ENCODE measurements at places on chromosomes 3 and 15.

- no peak for DNase-seq
These were observed 21.5 kb upstream of the CPNE9 start for GRCh38 chr3:9682096-9682495.

DNA sequence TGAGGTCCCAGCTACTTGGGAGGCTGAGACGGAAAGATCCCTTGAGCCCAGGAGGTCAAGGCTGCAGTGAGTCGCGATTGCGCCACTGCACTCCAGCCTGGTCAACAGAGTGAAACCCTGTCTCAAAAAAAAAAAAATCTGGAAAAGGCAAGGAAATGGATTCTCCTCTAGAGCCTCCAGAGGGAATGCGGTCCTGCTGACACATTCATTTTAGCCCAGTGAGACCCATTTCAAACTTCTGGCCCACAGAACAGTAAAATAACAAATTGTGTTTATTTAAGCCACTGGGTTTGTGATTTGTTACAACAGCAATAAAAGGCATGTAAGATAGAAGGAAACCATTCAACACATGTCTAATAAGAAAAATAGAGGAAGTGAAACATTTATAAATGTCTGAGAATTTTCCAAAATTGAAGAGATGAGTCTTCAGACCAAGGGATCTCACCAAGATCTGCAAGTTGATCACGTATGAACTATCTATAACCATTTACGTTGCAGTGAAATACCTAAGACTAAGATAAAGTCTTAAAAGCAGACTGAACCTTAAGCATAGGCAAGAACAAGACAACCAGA, at the start of gene HTR3E:
TSS of gene HTR3E (plus strand) at position 254 of the 573 bp plus-strand sequence. CDS start 466 bp downstream, outside the sequence.
- no peak for DNase-seq

DNA sequence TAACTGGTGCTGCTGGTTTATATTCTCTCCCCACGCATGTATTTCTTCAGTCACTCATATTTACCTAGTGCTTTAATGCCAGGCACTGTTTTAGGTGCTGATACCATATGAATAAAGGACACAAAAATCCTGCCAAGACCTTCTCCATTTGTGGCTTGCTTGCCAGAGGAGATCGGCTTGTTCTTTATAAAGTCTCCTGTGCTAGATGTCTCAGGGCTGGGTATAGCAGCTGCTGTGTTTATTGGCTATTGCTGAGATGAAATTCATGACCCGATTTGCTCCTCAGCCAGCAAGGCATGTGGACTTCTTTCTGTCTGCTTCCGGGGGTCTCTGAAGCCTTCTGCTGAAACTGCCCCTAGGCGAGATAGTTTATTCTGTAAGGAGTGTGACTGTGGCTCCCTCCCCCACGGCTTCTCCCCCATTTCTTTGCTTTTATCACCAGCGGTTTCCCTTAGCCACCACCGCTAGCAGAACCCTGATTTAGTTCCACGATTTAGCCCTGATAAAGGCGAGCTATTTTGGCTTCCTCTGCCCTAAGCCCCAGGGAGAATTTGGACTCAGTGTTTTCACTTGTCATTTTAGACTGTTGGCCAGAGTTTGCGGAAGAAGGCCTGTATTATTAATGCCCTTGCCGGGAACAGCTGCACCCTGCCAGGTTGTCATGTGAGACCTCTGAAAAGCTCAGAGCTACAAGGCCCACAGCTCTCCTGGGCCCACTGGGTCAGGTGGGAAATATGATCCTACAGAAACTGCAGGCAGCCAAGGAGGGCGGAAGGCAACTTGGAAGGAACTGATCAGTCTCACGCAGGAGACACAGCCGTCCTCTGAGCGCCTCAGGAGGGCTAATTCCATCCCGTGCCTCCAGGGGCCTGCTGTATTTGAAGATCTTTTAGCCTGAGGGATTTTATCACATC, 46.8 kb downstream of the ST6GAL1 start:
- DNase-seq = no peak

DNA sequence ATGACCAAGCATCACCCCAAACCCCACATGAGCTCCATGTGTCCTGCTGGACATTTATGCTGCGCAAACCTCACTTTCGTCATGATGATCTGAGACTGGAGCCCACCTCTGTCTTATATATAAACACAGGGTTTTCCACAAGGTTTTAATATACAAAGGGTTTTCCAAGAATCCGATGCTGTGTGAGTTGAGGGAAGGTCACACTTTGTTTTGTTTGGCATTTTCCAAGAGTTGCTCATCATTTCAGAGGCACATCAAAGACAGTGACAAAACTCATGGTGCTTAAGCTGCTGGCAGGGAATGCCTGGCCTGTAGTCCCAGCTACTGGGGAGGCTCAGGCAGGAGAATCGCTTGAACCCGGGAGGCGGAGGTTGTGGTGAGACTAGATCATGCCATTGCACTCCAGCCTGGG, 20.0 kb downstream of the EFCC1 start:
- DNase-seq = no peak

DNA sequence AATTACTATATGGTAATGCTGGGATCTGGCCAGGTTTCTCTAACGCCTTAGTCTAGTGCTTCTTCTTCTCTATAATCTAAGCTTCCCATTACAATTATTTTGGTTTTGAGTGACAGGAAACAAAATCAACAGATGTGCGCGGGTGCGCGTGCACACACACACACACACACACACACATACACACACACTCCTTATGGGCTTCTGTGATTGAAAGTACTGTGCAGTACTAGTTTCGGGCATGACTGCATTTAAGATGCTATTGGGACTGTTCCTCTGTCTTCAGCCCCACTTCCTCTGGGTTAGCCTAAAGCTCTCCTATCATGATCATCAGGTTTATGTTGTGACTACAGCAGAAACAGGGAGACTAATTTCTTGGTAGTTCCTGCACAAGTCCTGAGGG, 32.2 kb downstream of the EPHB1 start:
- no peak for DNase-seq

GRCh38 chr3:140904521-140904920, 37.1 kb upstream of the SLC25A36 start:
- DNase-seq = no peak

DNA sequence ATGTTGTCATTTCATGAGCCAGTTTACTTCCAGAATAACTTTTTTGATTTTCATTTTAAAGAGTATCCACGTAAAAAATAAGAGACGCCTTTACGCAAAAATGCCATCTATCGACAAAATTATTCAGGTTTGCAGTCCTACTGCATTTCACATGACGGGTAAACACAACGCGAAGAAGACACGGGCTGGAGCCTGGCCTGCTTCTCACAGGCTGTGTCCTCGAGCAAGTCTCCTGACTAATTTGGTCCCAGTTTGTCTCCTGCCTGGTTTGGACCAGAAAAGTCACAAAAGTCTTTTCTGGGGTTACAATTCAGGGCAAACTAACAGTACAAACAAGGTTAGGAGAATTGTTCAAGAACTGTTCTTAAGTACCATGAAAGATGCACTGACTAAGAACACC, 51.7 kb downstream of the CHSY1 start:
- no peak for DNase-seq

GRCh38 chr3:194785315-194785714, 99.6 kb downstream of the FAM43A start:
- no peak for DNase-seq

- no peak for DNase-seq
These were observed 142.1 kb upstream of the TMCO5A start for GRCh38 chr15:37792351-37792750.

GRCh38 chr3:44068753-44069152, 172.9 kb upstream of the TOPAZ1 start:
- DNase-seq = no peak

DNA sequence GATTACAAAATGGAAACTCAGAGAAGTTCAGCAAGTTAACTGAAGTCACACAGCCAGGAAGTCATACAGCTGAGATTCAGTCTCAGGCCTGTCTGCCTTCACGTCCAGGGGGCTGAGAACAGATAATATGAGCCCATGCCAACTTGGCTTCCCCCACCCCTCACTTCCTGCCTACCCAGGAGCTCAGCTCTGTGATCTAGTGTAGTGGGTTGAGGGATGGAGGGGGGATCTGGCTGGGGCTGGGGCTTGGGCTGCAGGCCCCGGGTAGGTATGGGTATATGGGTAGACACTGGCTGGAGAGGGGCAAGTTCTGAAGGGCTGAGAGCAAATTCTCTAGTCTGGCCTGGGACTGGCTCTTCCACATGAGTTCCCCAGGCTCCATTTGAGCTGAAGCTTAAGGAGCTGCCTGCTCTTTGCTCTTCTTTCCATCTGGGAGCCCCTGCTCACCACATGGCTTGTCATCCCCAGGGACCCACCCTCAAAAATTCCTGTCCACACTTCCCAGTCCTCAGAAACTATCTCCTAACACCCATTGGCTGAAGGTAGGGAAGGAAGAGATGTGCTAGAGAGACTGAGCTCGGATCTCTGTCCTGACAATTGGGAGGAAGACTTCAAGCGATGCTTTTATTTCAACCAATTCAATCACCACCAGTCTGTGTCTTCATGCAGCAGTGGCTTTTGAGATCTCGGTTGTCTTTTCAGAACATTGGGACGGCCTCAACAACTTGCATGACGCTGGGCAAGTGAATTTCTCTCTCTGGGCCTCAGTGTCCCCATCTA, 2.0 kb downstream of the RASGRF1 start:
- no peak for DNase-seq

DNA sequence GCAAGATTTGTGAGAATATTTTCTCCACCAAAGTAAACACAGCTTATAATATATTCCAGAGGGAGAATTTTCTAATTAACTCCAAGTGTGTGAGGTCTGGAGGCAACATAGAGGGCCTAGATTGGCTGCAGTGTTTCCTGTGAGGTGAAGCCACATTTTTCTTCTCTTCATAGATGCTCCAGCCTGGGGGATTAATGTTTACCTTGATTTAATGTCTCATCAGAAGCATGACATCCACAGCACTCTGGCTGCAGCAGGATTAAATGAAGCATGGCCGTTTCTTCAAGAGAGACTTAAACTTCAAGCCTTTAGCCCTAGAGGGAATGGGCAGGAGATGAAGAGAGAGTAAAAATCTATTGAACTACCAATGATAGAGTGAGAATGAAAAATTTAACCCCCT, 137.9 kb upstream of the ZBTB20 start:
- no peak for DNase-seq

DNA sequence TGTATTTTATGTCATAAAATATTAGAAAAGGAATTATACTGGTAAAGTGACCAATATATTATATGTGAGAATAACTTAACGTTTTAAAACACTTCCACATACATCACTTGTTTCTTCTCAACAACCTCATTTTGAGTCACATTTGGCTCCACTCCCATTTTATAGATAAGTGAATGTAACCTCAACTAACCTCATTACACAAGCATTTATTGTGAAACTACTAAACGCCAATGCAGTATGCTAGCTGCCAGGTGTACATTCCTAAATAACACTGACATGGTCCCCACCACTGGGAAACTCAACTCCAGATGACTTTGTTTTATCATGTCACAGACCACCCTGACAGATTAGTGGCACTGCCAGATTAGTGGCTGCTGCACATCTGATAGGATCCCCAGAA, 249.7 kb upstream of the CNTN4 start:
- DNase-seq = no peak

- DNase-seq = no peak
These were observed 37.2 kb upstream of the TMEM115 start for GRCh38 chr3:50396502-50396901.

DNA sequence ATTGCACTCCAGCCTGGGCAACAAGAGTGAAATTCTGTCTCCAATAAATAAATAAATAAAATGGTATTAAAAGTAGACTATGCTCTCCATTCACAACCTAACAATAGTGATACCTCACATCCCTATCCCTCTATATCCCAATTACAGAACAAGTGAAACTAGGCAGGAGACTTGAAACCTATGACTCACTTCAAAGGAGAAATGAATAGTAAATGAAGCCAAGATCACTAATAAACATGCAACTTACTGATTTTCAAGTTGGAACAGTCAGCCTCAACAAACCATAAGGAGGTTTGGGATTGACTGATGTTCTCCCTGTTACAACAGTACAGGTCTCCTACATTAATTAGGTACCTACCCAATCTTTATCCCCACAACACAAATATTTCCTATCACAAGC, 103.4 kb downstream of the GSK3B start:
- DNase-seq = no peak

DNA sequence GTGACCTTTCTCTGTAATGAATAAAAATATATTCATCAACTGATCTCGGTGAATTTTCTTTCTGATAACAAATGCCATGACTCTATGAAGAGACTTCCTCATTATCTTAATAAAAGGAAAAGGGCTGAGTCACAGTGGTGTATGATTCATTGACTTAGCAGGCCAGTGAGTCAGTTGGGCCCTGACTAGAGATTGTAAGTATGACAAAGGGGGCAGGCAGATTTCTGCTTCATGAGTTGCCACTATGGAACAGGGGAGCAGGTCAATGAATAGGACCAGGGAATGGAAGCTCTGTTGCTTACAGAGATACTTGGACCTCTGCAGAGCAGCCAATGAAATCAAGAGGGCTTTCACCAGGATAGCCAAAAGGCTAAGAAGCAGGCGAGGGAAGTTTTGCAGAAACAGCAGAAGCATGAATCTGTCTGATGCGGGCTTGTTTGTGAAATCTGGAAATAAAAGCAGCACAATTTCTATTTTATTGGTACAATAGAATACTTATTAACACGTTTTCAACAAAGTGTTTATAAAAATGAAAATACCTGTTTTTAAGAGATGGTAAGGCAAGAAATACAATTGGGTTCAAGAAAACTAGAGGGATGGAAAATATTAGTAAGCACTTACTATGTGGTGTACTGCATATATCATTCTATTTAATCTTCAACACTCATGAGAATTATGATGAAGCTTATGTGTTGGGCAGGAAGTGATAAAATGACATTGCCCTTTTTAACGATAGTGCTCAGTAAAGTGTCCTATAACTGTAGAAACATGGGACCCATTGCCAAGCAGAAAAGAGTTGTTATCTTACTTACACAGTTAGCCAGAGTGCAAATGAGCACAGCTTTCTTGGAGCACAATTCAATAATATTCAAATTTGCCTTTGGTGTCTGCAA, 169.8 kb upstream of the MYRIP start:
- DNase-seq = no peak

- no peak for DNase-seq
These were observed 49.9 kb downstream of the TSC22D2 start for GRCh38 chr3:150458001-150458400.

- DNase-seq = no peak
These were observed 3.0 kb downstream of the ITIH4 start for GRCh38 chr3:52827441-52827840.

- no peak for DNase-seq
These were observed 118.4 kb downstream of the ATP1B3 start for GRCh38 chr3:141994856-141995255.

DNA sequence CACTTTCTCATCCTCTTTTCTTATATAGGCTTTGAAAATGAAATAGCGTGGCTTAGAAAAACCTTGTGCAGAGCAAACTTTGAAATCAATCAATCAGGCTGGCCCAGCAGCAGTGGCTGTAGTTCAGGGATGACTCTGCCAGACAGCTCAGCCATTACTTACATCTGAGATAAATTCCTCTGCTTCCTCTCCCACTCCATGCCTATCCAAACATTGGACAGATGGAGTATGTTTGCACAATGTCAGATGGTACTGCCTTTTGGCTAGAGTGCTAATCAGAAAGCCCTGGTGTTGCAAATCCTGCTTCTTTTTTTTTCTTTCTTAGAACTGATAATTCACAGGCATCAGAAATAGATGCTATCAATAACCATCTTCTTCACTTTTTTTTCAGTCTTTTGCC, 1065.1 kb downstream of the AGBL1 start:
- DNase-seq = no peak

GRCh38 chr3:83189634-83190033, 1428.2 kb upstream of the GBE1 start:
- DNase-seq = no peak

Measured in SK-N-MC (cell line).